ENCODE measurements at places on chromosomes 5 and 9.

DNA sequence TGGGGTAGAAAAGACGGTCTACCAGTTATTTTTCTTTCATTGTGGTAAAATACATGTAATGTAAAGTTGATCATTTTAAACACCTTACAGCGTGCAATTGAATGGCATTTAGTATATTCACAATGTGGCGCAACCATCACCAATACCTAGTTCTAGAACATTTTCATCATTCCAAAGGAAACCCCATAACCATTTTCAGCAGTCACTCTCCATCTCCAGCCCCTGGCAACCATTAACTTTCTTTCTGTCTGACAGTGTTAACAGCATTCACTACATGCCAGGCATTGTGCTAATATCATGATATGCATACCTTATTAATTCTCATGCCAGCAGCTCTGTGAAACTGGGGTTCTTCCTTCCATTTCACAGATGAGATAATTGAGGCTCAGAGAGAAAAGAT lies 32.0 kb downstream of the PTGS1 start:
- DNase-seq: no peak

GRCh38 chr9:116175614-116176013 lies 22.0 kb downstream of the PAPPA start:
- DNase-seq: no peak

DNA sequence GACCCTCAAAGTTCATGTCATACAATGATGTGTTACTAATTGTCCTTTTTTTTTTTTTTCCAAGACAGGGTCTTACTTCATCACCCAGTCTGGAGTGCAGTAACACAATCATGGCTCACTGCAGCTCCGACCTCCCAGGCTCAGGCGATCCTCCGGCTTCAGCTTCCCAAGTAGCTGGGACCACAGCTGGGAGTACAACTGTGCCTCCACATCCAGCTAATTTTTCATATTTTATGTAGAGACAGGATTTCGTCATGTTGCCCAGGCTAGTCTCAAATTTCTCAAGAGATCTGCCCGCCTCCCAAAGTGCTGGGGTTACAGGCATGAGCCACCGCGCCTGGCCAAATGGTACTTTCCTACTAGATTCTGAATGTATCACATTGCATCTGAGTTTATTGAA lies 49.4 kb upstream of the EBF1 start:
- no peak for DNase-seq

GRCh38 chr5:89120719-89121118 lies 237.7 kb upstream of the MEF2C start:
- no peak for DNase-seq

DNA sequence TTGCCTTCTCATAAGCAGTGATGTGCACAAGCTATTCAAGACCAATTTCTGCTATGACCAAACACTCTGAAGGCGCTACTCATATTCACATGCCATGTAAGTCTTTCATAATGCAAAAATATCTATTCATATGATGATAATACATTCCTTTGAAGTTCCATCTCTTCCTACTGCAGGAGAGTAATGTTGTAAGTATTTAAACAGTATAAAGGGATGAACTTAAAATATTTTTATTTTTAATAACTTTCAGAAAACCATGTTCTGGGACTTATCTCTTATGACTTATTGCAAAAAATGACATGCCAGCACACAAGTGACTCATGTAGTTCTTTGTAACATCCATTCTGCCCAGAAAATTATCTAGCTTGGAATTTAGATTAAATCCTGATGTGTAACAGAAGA lies 376.4 kb downstream of the KCTD16 start:
- DNase-seq: no peak

GRCh38 chr9:19154135-19154612 lies 26.9 kb upstream of the PLIN2 start:
- DNase-seq: no peak

GRCh38 chr5:90096415-90097081 lies 313.0 kb downstream of the CETN3 start:
- no peak for DNase-seq

GRCh38 chr9:127015921-127016512 lies 101.4 kb downstream of the RALGPS1 start:
- no peak for DNase-seq

DNA sequence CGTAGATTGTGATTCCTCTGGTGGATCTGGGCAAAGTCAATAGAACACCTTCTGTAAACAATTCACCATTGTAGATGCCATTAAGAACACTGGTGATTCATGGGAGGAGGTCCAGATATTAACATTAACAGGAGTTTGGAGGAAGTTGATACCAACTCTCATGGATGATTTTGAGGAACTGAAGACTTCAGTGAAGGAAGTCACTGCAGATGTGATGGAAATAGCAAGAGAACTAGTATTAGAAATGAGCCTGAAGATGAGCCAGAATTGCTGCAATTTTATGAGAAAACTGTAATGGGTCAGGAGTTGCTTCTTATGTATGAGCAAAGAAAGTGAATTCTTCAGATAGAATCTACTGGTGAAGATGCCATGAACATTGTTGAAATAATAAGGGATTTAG lies 26.9 kb downstream of the TCERG1 start:
- DNase-seq: no peak

DNA sequence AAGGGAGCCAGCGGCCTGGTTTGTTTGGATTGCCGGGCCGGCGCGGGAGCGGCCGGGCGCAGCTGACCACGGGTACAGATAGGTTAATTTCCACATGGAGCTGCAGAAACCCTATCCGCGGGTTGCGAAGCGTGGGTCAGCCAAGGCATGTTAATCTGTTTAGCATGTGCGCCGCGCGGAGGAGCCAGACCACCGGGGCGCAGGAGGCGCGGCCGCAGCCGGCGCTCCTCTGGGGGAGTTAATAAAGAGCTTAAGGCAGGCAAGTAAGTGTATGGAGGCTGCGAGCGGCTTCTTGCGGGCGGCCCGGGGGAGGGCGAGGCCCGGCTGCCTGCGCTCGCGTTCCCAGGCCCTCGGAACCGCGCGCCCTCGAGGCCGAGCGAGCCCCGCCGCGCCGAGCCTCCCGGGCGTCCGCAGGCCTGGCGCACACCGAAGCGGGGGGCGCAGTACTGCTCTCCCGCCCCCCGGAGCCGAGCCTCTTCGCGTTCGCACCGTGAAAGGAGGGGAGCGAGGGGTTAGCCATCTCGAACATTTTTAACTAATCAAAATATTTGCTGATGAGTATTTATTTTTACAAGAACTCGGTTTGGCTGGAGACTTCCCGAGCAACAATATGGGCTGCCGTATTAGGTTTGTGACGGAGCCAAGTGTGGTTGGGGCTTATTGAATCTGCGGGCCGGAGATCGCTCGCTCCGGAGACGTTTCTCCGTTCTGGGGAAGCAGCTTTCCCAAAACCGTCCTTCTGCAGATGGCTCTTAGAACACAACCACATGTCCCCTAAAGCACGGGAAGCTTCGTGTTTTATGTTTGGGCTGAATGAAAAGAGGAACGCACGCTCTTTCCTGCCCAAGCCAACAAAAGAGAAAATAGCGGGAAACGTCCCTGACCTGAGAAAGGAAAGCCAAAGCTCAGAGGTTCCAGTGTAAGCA lies 28.8 kb downstream of the FOXD1 start:
- DNase-seq: no peak

GRCh38 chr5:112397690-112398089 lies 21.4 kb downstream of the EPB41L4A start:
- no peak for DNase-seq

- no peak for DNase-seq
Measured at GRCh38 chr9:84570482-84571154, 98.9 kb upstream of the NTRK2 start.

GRCh38 chr9:81574405-81574804 lies 114.9 kb downstream of the TLE1 start:
- no peak for DNase-seq

DNA sequence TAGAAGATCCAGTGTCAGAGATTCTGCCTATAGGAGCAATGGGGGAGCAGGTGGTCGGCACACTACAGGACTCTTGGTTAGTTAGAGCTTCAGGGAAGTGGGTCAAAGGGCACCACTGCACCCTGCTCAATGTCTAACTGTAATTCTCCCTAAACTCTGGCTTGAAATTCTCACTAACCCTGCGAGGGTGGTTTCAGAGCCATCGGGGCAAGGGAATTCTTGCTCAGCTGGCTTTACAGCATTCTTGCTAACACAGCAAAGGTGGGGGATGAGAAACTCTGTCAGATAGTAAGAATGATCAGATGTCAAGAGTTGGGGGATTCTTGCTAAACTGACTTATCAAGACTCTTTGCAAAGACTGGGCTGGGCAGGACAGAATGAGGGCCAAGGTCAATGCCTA lies 4.7 kb upstream of the ZNF354C start:
- no peak for DNase-seq

- DNase-seq: no peak
Measured at GRCh38 chr5:154198611-154199230, 8.2 kb downstream of the GALNT10 start.

DNA sequence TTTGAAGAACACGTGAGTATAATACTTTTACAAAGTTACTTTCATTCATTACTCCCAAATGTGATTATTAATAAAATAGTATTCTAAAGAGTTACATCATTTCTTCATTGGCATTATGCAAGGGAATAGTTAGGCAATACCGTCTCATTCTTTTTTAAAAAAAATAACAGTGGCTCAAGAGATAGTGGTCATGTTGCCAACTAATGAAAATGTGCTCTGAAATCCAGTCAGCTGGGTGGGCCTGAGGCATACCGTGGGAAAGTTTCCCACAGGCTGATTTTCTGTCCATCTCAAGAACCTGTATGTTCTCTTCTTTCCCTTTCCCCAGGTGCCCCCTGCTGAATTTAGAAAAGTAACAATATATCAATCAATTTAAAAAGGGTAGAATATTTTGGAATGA lies 40.8 kb upstream of the ROPN1L start:
- DNase-seq: no peak

GRCh38 chr5:50435168-50435567 lies 5.9 kb downstream of the EMB start:
- no peak for DNase-seq

DNA sequence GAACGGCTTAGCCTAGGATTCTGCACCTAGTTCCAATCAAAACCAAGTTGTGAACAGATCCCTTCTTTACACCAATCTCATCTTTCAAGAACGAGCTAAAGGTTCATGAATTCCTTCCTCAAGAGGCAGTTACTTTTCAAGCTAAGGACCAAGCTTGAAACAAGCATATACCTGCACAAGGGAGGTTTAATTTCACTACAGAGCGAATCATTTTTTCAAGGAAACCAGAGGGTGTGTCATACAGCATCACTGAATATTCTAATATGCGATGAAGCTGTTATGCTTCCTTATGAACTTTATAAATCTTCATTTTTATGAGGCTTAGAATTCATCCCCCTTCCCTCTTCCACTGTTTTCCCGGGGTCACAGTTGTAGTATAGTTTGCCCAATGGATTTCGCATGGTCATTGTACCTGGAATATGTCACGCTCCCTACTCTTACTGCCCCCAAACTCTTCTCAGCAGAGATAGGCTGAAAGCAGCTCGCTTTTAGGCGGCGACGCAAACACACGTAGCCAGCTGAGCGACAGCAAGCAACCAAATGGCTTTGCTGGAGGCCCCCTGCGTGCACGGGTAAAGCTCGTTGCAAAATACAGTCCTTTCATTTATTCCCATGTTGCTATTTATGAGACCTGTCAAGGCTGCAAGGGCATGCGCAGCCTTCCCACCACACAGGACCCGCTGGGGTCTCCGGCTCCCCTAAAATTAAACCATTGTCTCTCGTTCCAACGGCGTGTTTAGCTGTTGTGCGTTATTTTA lies 832 bp downstream of the LMBRD2 start:
- no peak for DNase-seq

DNA sequence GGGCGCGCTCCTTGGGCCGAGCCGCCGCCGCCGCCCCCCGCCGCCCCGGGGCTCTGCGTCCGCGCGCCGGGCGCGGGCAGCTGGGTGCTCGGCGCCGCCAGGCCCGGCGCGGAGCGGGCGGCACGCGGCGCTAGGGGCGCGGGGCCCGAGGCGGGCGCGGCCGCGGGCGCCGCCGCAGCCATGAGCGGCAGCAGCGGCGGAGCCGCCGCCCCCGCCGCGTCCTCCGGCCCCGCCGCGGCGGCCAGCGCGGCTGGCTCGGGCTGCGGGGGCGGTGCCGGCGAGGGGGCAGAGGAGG lies 351 bp downstream of the TRIO start:
- no peak for DNase-seq

- no peak for DNase-seq
Measured at GRCh38 chr5:122713041-122713440, 61.8 kb upstream of the SNX2 start.

DNA sequence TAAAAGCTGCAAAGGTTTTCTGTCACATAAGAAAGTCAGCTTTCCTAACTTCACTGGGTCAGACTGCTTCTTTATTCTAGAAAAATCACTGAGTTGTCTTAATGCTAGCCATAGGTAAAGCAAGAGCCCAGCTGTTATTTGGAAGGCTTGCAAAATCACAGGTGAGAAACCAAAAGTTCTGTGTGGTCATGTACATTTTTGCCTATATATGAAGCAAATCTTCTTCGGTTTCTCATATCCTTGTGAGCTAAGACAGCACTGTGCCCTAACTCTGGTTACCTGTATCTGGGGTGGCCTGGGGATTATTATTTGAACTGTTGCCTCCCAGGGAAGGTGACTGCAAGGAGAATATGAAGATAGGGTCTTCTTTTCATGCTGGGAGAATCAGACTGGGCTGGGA lies 444.9 kb upstream of the CLINT1 start:
- no peak for DNase-seq

GRCh38 chr5:34676416-34676815 lies 20.3 kb downstream of the RAI14 start:
- DNase-seq: no peak

GRCh38 chr9:32554591-32554990 lies 2.2 kb upstream of the TOPORS start:
- DNase-seq: no peak

- no peak for DNase-seq
Measured at GRCh38 chr9:116697887-116698286, 10.8 kb downstream of the TRIM32 start.

DNA sequence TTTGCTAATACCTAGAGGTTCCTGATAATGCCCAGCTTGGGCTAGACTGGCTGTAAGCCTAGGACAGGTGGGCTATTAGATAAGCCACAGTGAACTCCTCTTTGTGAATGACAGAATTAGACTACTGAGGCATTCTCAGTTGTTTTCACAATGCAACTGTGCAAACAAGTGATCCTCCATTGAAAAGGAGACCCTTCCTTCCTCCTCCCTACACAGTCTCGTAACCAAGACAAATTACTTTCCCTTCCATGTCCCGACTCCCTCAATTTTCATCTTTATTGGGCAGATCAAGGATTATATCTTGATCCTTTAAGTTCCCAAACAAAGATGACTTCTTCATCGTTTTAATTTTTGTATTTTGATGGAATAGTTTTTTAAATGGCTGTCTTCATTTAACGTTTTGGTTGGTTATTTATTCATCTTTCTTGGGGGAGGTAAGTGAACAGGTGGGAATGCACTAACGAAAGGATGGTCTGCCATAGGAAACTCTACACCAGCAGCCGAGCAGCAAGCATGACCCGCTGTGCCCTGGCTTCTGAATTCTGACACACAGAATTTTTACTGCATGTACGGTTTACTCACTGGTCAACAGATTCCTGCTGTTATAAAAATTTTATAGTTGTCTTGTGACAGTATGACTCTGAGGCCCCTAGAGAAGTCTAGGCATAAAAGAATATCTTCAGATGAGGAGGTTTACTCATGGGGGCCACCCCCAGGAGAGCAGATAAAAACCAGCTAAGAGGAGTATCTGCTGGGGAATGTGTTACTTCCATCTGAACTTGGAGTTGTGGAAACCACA lies 137.5 kb upstream of the TUT7 start:
- no peak for DNase-seq

- no peak for DNase-seq
Measured at GRCh38 chr9:87497604-87498045, at the start of gene DAPK1. TSS of gene DAPK1 (plus strand) at chr9:87497867. CDS start at chr9:87499078, 1,211 bp downstream.

- DNase-seq: no peak
Measured at GRCh38 chr5:83776437-83777031, 55.9 kb upstream of the HAPLN1 start.
